ENCODE measurements at places on chromosomes 4 and X.

DNA sequence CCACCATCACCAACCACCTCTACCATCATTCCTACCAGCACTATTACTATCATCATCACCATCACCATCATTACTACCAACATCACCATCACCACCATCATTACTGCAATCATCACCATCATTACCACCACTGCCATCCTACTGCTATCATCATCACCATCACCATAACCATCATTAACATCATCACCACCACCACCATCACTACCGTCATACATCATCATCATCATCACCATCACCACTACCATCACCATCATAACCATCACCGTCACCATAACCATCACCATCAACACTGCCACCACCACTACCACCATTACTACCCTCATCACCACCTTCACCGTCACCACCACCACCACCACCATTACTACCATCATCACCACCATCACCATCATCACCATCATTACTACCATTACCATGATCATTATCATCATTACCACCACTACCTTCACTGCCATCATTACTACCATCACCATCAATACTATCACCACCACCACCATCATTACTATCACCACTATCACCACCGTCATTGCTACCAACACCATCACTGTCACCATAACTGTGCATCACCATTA is 71.8 kb downstream of the PSAPL1 start:
- no peak for DNase-seq

- DNase-seq, result no peak
These were observed at the start of gene FGFBP2 for GRCh38 chr4:15963001-15963451. TSS of gene FGFBP2 (minus strand) at chr4:15963175. CDS start at chr4:15963129, 46 bp downstream.

DNA sequence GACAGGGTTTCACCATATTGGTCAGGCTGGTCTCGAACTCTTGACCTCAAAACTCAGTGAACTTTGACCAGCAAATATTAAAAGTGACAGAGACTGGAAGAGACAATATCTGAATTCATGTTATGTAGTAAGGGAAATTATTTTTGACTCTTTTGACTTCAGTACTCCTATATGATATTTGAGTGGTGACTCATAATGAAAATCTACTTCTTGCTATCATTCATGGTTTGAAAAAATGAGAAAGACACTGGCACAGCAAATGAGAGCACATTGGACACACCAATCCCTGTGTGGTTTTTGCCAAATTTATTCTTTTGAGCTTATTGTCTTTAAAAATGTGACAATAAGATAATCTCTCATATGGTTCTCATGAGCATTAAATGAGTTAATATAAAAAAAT is 109.4 kb downstream of the GPM6A start:
- DNase-seq, result no peak

GRCh38 chr4:186948361-186949242 is 224.9 kb upstream of the FAT1 start:
- no peak for DNase-seq

GRCh38 chrX:75911716-75912115 is 126.7 kb upstream of the MAGEE2 start:
- no peak for DNase-seq

DNA sequence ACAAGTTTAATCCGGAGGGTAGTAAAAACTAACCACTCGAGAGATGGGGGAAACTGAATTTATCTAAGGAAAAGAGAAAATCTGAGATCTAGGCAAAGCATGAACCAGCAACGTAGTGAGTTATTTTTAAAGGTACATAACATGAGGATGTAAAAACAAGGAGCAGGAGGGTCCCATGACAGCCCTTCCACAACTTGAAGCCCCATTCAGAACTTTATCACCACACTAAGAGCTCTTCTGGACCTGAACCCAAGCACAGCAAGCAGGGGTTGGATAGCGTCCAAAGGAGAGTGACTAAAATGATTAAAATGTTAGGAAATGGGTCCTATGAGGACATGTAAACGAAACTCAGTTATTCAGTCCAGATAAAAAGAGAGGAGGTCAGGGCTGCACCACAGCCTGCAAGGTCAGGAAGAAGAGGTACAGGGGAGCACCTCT is 16.2 kb downstream of the SH3RF1 start:
- no peak for DNase-seq

DNA sequence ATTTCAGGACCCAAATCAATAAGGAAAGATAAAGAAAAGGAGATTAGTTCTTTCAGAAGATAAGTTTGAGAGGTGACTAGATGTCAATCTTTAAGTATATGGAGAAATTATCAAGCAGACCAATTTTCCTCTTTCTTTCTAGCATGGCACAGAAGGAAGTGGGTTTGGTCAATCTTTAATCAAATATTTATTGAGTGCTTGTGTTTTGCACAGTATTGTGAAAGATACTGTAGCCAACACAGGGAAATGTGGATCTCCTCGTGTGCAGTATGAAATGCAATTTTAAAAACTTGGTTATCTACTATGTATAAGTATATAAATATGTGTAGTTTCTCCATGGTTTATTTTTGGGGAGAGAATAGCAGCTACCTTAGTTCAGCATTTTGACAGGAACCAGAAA is 655.2 kb downstream of the RAPGEF2 start:
- no peak for DNase-seq

- DNase-seq, result no peak
These were observed 108.8 kb downstream of the HHIP start for GRCh38 chr4:144754562-144755410.

DNA sequence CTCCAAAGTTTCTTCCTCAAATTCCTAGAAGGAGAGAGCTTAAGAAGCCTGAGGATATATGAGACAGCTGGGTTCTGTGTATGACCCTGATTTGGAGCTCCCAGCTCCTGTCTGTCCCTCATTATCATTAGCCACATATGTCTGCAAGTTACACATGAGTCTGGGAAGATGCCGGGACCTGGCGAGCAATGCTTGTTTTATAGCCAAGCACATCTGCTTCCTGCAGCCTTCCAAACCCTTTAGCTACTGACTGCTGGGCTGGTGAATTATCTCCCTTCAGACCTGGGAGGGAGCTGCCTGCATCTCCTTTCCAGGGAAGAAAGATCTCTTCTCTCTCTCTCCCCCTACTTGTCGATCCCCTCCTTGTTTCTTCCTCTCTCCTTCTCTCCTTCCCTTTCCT is 556.7 kb upstream of the BOD1L1 start:
- no peak for DNase-seq

GRCh38 chrX:38638952-38639529 is 77.7 kb downstream of the TSPAN7 start:
- no peak for DNase-seq

GRCh38 chr4:67035986-67036385 is 509.3 kb downstream of the CENPC start:
- no peak for DNase-seq

DNA sequence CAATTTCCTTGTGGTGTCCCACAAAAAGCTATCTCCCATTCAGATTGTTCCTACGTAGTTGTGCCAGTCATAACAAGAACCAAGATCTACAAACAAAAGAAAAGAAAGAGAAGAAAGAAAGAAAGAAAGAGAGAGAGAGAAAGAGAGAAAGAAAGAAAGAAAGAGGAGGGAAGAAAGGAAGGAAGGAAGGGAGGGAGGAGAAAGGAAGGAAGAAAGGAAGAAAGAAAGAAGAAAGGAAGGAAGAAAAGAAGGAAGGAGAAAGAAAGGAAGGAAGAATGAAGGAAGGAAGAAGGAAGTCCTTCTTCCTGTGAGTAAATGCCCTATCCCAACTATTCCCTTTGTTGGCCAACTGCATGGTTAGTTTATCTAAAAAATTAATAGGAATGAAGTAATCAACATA is 366.0 kb downstream of the DHRSX start:
- no peak for DNase-seq

- DNase-seq, result no peak
These were observed at the start of gene MAP3K15 for GRCh38 chrX:19514791-19515614. TSS of gene MAP3K15 (minus strand) at chrX:19515508. CDS start at chrX:19515261, 247 bp downstream.

GRCh38 chr4:103757631-103758030 is 37.8 kb upstream of the TACR3 start:
- DNase-seq, result no peak

GRCh38 chrX:133177202-133177601 is 41.0 kb downstream of the TFDP3 start:
- no peak for DNase-seq
